ENCODE measurements at places on chromosomes 16 and 17.

DNA sequence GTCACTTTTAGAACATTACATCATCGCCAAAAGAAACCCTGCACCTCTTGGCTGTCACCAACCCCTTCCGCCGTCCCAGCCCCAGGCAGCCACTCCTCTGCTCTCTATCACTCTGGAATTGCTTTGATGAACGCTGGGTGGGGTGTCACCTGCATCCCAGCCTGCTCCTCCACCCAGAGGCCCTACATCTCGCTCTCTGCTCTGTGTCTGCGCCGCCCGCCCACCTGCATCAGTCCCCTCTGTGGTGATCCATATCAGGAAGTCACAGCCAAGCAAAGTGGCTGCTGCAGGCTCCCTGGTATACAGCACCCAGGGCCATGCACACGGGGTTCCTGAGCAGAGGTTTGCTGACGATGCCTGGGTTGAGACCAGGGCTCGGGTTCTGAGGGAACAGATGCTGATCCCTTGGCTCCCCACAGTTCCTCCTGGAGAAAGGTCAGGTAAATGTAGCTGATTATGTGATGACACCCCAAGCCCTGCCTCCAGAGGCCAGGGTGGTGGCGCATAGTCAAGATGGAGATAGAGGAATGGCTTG, 30.8 kb downstream of the MPRIP start:
- DNase-seq: no peak

- peak; percentile 96 for DNase-seq
Observed at GRCh38 chr17:29613352-29613837, 9.3 kb downstream of the CORO6 start.

GRCh38 chr16:28597692-28598261, 927 bp upstream of the SULT1A2 start:
- DNase-seq: no peak

DNA sequence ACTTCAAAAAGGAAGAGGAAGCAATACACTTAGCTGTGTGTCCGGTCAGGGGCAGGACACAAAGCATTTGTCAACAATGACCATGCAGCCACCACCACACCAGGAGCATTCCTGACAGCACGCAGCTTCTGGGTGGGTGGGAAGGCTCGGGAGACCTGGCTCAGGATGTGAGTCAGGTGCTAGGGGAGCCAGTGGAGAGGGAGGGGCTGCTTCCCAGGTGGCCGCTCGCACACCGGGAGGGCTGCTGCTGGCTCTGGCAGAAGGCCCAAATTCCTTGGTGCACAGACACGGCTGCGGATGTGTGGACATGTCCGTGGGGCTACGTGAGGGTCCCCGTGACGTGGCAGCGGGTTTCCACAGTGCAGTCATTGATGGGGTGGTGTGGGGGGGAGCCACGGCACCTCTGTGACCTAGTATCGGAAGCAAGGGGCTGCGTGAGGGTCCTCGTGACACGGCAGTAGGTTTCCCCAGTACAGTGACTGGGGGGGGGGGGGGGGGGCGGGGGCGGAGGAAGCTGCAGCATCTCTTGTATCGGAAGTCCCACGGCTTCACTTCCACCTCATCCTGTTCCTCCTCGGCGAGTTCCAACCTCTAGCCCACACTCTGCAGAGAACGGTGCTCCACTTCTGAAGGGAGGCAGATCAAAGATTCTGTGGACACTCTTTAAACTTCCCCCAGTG, 112.8 kb downstream of the ZNF778 start:
- no peak for DNase-seq

DNA sequence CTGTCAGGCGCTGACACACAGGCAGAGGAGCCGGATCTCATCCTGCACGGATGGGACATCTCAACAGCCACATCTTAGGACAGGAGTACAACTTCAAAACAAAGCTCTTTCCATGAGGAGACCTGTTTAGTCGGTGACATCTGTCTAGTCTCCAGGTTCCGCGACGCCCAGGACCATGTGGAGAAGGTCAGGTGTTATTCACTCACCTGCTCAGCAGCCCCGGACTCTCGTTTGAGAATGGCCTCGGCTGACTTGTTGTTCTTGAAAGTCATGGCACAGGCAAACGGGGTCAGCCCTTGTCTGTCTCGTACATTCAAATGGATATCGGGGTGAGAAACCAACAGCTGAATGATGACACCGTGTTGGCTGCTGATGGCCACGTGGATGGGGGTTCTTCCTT, 35.7 kb downstream of the CYB5D2 start:
- DNase-seq: no peak

- DNase-seq: no peak
Observed at GRCh38 chr16:67678354-67679023, 11.9 kb downstream of the C16orf86 start.

GRCh38 chr16:74724820-74725549, 24.3 kb upstream of the MLKL start:
- DNase-seq: no peak

- peak; percentile 39 for DNase-seq
Observed at GRCh38 chr16:23504453-23505179, 5.7 kb downstream of the GGA2 start.

GRCh38 chr17:21041741-21042457, 912 bp downstream of the USP22 start:
- DNase-seq: peak; percentile 46

GRCh38 chr16:47644661-47645060, 183.5 kb downstream of the PHKB start:
- no peak for DNase-seq

DNA sequence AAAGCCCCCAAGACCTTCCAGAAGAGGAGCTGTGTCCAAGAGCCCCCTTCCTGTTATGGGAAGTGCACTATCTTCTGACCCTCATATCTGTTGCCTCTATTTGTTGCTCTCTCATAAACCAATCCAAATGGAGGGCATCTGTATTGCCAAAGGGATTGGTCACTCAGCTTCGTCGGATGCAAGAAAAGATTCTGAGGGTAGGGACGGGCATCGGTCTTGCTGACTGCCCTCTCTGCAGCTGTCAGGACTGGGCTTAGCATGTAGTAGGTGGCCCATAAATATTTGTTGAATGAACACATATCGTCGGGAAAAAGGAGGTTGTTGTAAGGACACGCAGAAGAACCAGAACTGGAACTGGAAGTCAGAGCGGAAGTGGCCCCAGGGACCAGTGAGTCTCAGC, 44.1 kb downstream of the CCDC42 start:
- DNase-seq: no peak
